Activated CD4-positive, alpha-beta T cell treated with anti-CD3 and anti-CD28 coated beads, Interleukin-2, amount 10 ng/mL, durations not matched to agents 24 days and 14 days (primary cell): ENCODE measurements at places on chromosomes 4 and X.

- no peak for DNase-seq
Measured at GRCh38 chr4:26013629-26014028, 99.6 kb downstream of the SMIM20 start.

DNA sequence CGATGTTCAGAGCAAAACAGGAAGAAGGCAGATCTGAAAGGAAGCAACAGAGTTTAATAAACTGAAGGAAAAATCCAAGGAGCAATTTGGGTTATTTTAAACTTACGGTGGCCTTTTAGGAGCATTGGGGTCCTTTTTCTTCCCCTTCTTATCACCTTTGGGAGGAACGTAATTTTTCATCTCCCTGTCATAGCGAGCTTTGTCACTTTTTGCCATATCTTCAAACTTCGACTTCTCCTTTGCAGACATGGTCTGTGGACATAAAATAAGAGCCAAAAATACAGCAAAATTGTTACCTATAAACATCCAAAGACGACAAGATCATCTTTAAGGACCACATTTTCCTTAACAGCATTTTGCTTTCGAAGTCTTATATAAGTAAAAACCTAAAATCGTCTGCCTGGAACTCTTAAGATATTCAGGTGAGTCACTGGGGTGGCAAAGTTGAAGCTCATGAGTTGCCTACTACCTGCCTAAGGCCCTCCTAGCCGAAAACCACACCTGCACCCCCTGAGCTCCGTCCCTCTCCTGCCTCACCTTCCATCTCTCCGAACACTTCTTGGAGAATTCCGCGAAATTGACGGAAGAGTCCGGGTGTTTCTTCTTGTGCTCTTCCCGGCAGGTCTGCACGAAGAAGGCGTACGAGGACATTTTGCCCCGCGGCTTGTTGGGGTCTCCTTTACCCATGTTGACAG lies 1.0 kb downstream of the HMGB2 start:
- DNase-seq, result no peak

GRCh38 chrX:1521459-1521956 lies 15.5 kb downstream of the P2RY8 start:
- DNase-seq, result peak; percentile 91

DNA sequence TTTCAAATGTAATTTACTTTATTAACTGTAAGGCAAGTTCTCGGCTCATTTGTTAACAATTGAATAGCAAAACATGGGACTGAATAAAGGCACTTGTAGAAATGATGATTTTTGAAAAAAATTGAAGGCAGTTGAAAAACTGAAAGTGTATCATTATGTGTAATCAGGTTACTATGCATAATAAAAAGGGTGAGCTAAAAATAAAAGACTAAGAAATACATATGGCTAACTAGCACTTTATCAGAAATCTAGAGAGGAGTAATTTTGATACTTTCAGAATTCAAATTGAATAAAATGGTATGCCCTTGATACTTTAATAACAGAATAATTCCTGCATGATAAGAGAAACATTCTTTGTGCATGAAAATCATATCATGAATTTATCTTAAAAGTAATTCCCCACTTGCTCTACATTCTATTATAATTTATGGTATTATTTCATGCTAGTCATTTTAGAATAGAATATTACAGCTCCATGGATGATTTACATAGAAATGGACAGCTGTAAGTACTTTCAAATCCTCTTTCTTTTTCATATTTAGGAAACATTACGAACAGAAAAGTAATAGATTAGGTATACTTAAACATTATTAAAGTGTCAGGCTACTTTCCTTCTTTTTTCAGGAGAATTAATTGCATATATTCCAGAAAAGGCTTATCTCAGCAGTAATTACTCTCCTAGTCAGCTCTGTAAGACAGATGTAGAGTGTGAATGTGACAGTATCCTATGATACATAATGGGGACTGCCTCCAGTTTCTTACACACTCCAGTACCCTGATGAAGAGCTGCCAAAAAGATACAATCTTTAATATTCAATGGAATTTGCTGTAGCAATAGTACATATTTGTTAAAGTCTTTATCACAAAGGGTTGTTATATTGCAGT lies 697.3 kb downstream of the CCSER1 start:
- no peak for DNase-seq

- no peak for DNase-seq
Measured at GRCh38 chr4:100721490-100721889, 203.7 kb upstream of the EMCN start.

DNA sequence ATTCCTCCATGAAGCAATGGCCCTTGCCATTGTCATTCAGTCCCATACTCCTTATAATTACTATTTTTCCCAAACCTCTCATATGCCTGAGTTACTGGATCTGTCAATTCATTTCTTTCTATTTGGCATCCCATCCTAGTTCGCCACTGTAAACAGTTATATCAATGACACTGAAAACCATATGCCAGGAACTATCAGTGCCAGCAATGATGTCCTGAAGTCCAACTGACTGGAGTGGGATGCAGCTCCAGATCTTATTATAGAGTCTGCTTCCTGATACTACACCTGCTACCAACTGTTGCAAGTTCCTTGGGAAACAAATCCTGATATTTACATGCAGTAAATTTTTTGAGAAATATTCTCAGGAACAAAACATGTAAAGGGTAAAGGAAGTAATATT lies 27.0 kb upstream of the BANK1 start:
- DNase-seq, result no peak

GRCh38 chr4:141099326-141099725 lies 33.9 kb downstream of the RNF150 start:
- no peak for DNase-seq

DNA sequence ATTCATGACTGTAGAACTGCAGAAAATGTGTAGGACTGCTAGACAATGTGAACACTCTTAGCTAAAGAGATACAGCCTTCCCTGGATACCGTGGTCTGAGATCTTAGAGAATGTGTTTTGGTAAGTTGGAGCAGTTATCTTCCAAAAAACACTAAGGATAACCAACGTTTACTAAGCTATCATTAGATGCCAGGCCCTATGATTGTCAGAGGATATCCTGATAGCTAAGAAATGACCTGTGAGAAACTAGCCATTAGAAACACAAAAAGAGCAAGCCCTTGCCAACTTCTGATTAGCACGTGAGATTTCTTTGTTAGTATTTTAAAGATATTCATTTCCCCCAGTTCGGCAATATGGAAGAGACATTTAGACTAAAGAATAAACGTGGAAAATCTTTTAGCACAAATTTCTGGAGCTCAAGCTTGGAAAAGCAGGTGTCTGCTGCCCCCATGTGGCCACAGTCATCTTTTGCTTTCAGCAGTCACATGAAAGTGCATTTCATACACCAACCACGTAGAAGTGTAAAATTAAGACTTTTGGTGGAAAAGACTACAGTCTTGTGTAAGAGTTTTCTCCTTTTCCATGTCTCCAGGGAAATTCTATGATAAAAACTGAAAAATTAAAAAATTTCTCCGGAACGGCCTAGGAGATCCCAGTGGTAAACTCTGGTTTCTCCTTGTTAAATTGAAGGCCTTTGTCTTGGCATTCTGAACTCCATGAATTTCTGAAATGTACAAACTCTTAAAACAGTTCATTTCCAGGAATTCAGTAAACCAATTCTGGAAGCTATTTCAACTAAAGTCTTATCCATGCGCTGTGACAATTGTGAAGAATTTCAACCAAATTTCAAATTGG lies 136.4 kb downstream of the ZNF674 start:
- DNase-seq, result peak; percentile 85

- no peak for DNase-seq
Measured at GRCh38 chrX:88937616-88938015, 190.6 kb downstream of the CPXCR1 start.

- no peak for DNase-seq
Measured at GRCh38 chr4:156638334-156638733, 333.3 kb downstream of the PDGFC start.

DNA sequence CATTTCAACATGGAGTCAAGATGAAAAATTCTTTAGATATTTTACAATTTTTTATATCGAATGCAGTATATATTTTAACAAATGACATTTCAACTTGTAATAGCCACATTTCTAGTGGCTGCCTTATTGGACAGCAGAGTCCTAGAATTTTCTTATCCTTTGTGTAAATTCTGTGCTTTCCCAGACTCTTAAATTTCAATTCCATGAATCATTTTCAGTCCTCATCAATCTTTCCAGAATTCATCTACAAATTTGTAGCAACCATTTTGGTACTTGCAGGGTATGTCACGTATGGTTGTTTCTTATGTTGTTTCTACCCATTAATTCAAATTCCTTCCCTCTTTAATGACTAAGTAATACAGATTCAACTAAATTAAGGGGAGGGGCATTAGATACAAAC lies 2.7 kb downstream of the PAICS start:
- DNase-seq, result no peak

- DNase-seq, result no peak
Measured at GRCh38 chr4:20254511-20255250, 3.0 kb downstream of the SLIT2 start.

DNA sequence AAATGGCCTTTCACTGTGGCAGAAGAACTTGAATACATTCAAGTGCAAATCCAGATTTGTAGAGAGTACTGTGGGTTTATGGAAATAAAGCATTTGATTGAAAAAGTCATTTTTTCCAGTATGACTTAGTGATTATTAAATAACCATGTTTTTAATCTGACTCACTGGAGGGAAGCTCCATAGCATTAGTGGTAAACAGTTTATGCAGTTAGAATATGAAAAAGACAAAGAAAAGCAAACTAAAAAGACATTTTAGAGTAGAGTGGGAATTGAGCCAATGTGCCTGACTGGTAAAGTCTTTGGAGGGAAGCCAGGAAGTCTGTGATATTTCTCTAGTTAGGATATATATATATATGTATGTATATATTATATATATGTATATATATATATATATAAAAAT lies 53.4 kb downstream of the FAT4 start:
- no peak for DNase-seq

- no peak for DNase-seq
Measured at GRCh38 chr4:142721187-142721586, 124.9 kb downstream of the INPP4B start.

- no peak for DNase-seq
Measured at GRCh38 chr4:57099363-57099762, 10.8 kb downstream of the IGFBP7 start.

DNA sequence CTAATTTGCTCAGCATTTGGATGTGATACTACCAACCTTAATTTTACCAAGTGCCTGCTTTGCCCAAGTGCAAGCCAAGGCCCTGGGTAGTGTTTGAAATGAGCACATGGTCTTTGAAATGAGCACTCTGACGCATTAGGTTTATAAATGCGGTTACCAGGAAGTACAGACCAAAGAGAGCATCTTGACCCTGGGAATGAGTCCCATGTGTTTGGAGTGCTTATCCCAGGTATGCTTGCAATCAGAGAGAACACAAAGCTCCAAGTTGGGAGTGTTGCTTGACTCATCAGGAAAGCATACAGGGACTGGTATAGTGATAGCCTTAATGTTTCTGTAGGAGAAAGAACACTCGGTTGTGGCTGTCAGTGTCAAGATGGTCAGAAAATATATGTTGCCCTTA lies 203.6 kb upstream of the MAMLD1 start:
- no peak for DNase-seq

GRCh38 chr4:54556051-54556450 lies 101.7 kb upstream of the KIT start:
- DNase-seq, result no peak

DNA sequence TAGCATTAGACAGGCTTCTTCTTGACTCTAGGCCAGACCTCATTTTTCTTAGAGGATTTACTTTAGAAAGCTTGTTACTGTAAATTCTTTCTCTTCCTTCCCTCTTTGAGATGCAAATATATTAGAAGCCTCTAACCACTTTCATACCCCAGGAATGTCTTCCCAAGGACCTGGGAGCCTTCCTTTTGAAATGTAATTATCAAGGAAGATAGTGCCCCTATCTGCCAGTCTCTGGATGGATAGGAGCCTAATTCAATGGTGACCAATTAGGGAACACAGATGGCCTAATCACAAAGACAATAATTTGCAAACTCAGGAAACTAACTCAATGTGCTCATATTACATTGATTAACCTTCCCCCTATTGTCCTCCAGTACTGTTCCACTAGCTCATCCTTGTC lies 145.6 kb upstream of the DCAF8L1 start:
- no peak for DNase-seq

DNA sequence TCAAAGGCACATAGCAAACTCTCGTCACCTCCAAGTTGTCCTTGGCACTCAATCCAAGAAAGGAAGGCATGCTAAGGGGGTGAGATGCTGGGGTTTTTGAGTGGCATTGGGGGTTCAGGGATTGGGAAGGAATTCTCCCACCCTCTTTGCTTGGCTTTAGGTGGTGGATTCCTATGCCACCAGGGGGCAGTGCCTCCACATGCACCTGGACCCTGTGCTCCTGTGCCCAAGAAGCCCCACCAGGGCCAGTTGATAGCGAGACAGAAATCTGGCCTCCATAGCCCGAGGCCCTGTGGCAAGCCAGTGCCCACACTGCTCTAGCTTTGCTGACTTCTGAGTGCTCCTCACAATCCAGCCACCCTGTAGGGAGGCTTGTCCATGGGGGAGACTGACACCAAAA lies 2.0 kb upstream of the FATE1 start:
- peak; percentile 54 for DNase-seq

GRCh38 chr4:154076921-154077320 lies 288.0 kb upstream of the SFRP2 start:
- DNase-seq, result no peak

- peak; percentile 90 for DNase-seq
Measured at GRCh38 chrX:112841114-112841819, 636 bp upstream of the AMOT start.

DNA sequence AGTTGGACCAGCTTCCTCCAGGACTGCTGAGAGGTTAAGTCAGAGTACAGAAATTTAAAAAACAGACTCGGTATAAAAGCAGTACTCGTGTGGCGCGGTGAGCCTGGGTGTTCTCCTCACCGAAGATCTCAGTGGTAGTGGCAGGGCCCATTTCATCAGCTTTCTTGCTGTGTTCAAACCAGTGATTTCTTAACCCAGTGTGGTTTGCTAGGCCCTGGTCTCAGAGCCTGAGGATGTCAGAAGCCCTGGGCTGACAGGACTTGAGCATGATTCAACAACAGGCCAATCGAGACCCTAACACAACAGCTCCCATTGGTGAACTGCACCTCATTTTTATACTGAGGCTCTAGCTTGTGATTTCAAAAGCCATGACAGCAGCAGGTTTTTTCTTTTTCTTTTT lies 23.2 kb downstream of the PRIMPOL start:
- DNase-seq, result no peak
